ENCODE measurements at places on chromosomes 11 and 22.
A peak's percentile ranks its signal among the peaks of the same experiment; 100 is the strongest.

DNA sequence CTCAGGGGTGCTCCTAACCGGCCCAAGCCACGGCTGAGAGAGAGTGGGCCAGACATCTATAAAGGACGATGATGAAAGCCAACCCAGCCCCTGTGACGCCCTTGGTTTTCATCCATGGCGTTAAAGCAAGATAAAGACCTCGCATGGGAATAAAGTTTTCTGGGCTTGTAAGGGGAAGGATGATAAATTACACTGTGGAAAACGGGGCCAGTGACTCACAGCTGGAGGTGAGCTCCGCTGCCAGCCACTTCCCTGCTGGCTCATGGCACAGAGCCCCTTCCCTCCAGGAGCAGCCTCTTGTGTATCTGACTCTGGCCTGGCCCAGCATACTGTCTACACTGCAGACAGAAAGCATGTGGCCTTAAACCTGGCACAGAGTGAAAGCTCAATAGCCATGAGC, 503.2 kb upstream of the B3GAT1 start:
- no peak for DNase-seq

DNA sequence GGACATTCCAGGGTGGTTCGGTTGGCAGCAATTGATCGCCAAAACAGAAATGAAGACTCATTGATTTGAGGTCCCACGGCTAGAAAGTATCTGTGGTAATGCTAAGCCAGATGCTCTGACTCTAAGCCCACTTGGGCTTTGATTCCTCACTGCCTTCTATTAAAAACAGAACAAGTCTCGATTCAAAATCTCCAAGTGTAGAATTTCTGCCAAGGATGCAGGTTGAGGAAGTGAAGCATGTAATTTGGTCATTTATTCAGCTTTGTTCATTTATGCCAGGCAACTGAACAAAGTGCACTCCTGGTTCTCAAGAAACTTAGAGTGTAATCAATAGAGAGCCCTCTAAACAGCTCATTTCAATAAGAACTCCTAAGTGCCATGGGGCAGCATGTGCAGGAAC, 2.3 kb upstream of the CEP295 start:
- no peak for DNase-seq

DNA sequence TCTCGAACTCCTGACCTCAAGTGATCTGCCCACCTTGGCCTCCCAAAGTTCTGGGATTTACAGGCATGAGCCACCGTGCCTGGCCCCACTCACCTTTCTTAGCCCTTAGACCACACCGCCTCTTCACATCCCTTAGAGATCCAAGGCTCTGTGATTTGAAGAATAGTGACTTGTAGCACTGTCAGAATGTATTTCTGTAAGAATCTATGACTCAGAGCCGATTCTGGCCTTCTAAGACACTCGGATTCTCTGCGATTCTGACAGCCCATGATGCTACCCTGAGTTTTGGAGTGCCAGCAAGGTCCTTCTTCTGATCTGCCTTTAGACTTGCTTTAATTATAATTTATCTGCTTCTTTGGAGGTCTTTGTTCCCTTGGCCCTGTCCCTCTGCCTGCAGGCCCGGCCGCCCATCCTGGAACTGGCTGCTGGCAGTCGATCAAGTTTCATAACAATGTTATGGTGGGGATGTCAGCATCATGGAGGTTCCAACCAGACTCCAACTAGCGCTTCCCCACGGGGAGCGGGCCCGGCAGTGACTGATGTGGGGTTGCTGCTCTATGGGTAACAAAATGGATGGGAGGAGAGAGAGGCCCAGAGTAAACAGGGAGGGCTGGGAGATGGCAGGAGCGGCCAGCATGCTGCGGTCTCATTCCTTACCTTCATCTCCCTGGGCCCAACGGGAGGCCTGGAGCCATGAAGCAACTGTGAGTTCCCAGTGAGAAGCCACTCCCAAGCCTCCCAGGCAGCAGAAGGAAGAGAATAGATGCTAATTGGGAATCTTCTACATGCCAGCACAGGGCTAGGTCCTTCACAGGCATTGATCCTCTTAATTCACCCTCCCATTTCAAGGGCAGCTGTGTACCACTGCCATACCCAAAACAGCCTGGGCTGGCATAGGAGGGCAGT, 55.7 kb upstream of the RASD2 start:
- DNase-seq: no peak

GRCh38 chr22:30460147-30460546, 11.7 kb downstream of the SEC14L3 start:
- no peak for DNase-seq

DNA sequence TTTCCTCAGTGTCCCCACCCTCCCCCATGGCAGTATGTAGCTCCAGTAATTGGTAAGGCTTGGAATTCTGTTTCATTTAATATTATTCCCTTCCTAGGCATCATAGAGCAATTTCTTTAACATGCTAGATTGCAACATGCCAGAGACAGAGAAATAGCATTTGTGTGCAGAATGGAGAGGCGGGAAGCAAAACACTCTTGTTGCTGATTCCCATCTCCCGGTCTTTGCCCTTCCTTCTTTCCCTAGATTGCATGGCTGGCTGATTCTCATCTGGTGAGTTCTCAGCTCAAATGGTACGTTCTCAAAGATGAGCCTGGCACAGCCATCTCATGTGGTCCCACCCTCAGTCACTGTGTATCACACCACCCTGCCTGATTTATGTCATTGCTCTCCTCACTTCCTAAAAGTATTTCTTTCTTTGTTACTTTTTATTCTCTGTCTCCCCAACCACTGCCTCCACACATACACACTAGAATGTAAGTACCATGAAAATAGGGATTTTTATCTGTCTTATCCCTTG, 66.9 kb downstream of the ARFGAP2 start:
- peak; percentile 96 for DNase-seq

GRCh38 chr11:26350002-26350401, 18.1 kb downstream of the ANO3 start:
- DNase-seq: no peak

- no peak for DNase-seq
These were observed 4.3 kb upstream of the RGL4 start for GRCh38 chr22:23686416-23687024.

- DNase-seq: no peak
These were observed 13.7 kb upstream of the RAB38 start for GRCh38 chr11:88188932-88189253.

Data from NCI-H526 treated with DMSO at 0.1 percent for 48 hours (cell line).